ENCODE measurements at places on chromosomes 5 and 9. TPM values are rescaled to one million over a fixed set of nuclear protein-coding genes. Genes with fewer than 3 reads are reported as not detected.

PHF24 gene
- 0.88 TPM for total RNA-seq

GRIA1 gene
- 18.0 TPM for total RNA-seq

PAXX gene
- total RNA-seq: 63.4 TPM

PCDHGA10 gene
- 9.8 TPM for total RNA-seq

COL23A1 gene
- total RNA-seq: 15.5 TPM

OR1N1 gene
- total RNA-seq: not detected

PCDHB11 gene
- total RNA-seq: 3.3 TPM

PDE8B gene
- total RNA-seq: 16.7 TPM

FAM153A gene
- total RNA-seq: 0.52 TPM

PCSK5 gene
- 30.7 TPM for total RNA-seq

Data from type B pancreatic cell (in vitro differentiated cells).